T-helper 9 cell (primary cell): ENCODE measurements at places on chromosomes 11 and 22.

- no peak for DNase-seq
Observed at GRCh38 chr22:28316014-28316413, 363.6 kb downstream of the TTC28 start.

DNA sequence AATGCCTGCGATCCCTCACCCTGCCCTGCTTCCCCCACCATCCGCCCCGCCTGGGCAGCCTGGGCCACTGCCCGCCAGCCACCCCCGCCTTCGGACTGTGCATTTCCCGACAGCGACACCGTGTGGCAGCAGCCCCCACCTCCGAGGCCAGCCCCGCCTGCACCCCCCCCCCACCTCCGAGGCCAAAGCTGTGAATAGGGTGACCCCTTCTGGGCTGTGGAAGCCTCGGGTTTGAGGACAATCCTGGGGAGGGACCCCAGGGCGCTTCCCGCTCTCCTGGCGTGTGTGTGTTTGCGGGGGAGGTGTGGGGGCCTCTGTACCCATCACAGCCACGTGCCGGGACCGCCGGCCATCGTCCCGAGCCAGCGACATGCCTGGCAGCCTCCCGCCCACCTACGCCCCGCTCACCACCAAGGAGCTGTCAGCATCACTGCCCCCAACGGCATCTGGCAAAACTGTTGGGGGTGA lies 33.8 kb upstream of the PPARA start:
- DNase-seq = peak; percentile 82

GRCh38 chr11:2265396-2265795 lies 5.0 kb downstream of the ASCL2 start:
- DNase-seq = no peak

DNA sequence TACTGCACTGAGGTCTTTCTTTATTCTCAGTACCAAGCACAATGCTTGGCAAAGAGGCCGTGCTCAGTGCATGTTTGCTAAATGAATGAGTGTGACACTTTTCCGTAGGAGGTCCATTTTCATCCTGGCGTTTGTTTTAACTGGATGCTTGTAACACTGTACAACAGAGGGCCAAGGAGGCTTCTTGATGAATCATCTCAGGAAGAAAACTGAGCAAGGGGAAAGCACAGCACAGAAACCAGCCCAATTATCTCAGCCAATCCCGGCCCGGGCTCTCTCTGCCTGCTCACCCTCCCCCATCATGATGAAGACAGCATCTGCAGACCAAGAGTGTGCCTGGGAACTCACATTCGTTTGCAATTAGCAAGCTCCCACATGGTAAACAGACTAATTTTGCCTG lies 570.3 kb downstream of the OPCML start:
- no peak for DNase-seq

GRCh38 chr11:66987924-66988637 lies 13.0 kb downstream of the C11orf86 start:
- no peak for DNase-seq

DNA sequence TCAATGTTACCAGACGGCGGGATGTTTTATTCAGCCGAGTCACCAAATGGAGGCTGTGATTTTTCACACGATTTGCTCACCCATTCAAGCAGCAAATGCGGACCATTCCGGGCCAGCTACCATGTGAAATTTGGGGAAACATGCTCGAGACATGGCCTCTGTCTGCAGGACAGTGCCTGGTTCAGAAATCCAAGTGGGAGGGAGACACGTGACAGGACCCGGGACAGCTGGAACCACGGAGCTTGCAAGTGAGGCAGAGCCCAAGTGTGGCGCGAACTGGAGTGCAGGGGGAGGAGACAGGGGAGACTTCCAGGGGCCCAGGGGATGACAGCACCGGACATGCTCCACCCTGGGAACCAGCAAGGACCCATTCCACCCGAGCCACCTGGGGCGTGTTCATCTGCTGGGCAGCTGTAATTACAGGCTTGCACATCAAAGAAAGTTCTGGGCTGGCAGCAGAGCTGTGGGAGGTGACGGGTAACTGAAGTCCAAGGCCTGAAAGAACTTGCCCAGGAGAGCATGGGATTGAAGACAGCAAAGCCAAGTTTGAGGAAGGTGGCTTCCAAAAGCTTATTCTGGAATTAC lies 16.5 kb downstream of the CERK start:
- DNase-seq = no peak

GRCh38 chr22:47291565-47292495 lies 529.4 kb downstream of the TBC1D22A start:
- DNase-seq = no peak

GRCh38 chr11:13966013-13966412 lies 3.5 kb downstream of the SPON1 start:
- no peak for DNase-seq

DNA sequence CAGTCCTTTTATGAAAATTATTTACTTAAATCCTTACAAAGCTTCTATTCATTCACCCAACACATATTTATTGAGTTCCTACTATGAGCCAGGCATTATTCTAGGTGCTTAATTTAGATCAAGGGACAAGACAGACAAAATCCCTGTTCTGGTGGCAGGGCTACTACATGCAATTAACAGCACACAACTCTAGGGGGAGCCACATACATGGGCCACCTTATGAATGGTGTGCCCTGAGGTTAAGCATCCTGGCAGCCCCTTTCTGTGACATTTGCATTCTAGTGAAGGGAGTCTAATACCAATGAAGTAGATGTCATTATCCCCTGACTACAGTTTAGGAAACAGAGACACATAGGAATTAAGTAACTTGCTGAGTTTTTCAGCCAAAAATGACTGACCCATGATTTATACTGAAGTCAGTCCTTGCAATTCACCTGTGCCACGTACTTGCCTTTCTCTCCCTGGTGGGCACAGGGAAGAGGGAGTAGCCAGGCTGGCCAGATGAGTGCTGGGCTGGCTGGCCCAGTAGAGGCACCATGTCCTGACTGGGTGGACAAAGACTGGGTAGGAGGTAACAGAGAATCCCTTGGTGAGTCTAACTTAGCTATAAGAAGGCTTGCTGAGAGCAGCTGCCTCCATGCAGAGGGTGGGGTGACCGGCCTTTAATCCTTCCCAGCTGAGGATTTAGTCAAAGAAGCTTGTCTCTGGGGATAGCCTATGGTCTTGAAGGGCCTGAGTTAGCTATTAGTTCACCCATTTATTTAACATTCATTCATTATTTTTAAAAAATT lies 52.0 kb upstream of the ELF5 start:
- no peak for DNase-seq

GRCh38 chr11:69105461-69106030 lies 50.2 kb upstream of the SMIM38 start:
- DNase-seq = no peak

- no peak for DNase-seq
Observed at GRCh38 chr11:16043617-16044016, 312.7 kb downstream of the SOX6 start.

DNA sequence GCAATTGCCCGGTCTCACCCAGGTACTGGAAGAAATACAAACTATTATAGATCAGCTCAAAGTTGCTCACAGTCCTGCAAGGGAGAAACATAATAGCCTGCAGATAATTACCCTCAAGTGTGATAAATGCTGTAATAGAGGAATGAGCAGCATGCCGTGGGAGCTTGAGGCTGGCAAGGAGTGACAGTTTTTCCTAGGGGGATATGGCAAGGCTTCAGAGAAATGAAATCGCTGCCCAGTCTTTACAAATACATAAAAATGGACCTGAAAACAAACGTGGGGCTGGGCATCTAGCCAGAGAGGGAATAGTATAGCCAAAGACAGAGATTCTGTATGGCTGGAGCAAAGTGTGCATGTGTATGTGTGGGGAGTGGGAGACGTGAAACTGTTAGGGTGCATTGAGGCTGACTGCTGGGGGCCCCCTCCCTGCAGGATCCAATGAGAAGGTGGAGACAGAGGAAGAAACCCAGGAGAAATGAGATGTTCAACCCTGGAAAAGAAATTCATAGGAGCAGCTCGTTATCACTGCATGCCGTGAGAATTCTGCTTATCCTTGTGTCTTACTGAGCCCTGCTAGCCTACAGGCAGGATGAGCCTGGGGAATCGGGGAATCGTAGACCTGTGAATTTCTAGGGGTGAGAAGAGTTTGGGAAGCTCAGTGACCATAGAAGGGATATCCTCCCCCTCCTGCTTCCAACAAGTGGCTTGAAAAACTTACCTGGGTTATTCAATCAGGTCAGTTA lies 167.0 kb downstream of the LDLRAD3 start:
- no peak for DNase-seq

GRCh38 chr11:1072116-1072820 lies 2.4 kb upstream of the MUC2 start:
- DNase-seq = no peak

DNA sequence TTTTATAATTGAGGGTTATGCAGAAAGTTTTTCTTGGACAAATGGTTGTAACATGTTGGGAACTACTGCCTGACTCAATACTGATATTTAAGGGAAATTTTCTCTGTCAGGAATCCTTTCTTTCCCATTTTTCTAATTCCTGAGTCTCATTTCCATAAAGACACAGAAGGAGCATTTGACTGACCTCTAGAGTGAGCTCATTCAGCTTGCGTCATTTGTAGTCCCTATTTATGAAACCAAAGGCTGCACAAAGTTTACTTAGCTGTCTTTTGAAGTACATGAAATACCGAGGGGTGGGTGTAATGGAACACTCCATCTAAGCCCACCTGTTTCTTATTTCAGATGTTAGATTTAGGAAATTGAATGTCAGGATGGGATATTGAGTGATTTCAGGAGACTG lies 359.5 kb upstream of the C11orf87 start:
- no peak for DNase-seq

DNA sequence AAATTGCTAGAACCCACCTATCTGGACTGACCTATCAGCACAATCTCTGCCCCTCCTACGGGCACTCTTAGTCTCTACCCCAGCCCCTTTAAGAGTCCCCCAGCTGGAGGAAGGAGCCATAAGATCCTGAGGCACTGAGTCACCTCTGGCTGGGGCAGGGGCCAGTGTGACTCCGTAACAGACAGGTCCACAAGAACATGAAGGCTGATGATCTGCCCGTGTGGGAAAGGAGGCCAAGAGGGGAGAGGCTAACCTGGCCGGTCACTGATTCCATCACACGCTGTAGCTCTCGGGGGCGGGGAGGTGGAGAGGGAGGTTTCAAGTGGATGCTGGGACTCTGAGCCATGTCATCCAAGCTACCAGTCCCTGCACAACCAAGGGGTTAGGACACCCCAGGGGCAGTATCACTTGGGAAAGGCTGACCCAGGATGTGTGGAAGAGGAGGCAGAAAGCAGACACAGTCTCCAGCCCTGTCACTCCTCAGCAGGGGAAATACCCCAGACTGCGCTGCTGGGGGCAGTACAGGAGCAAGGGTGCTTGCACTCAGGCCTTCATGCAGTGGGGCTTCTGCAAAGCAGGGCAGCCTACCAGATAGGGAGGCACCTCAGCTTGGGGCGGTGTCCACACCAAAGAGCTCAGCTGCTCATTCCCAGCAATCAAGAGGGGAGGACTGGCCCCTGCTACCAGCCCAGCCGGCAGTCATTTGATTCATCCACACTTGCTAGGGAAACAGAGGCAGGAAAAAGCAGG lies 22.3 kb downstream of the ARHGAP1 start:
- DNase-seq = no peak

- no peak for DNase-seq
Observed at GRCh38 chr22:21741059-21741458, 5.5 kb upstream of the YPEL1 start.

- no peak for DNase-seq
Observed at GRCh38 chr11:31649129-31649966, 139.8 kb downstream of the ELP4 start.

- no peak for DNase-seq
Observed at GRCh38 chr11:121063728-121064127, 37.3 kb upstream of the TECTA start.

DNA sequence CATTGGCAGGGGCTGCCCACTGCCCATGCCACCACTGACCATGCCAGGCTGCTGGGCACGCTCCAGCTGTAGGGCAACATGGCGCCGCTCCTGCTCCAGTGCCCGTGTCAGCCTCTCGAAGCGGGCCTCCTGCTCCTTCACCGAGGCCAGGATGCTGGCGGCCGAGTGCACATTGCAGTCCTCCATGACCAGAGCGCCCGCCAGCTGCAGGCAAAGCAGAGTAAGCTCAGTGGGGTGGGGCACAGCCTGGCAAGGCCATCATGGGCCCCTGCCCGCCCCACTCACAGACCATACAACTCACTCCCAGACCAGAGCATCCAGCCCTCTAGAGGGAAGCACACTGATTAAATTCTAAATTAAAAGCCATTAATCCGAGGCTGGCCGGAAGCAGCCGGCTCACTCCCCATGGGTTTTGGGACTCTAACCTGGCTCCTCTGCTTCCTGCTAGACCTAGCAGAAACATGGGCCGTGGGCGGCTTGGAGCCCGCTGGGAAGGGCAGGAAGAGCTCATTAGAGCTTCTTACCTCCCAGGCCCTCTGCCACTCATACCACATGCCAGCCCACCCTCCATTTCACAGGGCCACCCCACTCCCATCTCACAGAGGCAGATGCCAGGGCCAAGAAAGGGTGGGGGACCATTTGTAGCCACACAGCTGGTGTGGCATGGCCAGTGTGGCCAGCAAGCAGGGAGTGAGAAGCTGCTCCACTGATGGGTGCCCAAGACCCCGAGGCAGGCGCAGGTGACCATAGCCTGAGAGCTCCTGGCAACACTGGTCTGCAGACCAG lies 25.8 kb downstream of the ARVCF start:
- no peak for DNase-seq

DNA sequence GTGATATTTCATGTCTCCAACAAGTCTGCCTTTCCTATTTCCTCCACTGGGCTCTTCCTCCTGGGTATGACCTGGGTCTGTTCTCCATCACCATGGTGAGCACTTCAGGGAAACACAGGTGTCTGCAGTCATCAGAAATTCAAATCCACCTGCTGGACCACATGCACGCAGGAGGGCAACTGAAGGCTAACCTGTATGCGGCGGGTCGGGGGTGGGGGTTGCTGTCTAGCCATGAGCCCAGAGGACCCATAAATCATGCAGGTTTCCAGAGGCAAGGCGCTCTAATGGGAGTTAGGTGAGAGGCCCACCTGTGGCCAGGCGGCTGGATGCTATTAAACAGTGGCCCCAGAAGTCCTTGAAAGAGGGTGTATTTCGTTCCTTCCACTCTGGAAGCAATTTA lies 11.1 kb upstream of the PAMR1 start:
- no peak for DNase-seq

GRCh38 chr11:69831985-69832384 lies 12.8 kb upstream of the FGF3 start:
- no peak for DNase-seq

GRCh38 chr11:42770444-42771065 lies 541.2 kb upstream of the API5 start:
- DNase-seq = no peak
